Brain microvascular endothelial cell (primary cell): ENCODE measurements at places on chromosomes 1 and 21.

DNA sequence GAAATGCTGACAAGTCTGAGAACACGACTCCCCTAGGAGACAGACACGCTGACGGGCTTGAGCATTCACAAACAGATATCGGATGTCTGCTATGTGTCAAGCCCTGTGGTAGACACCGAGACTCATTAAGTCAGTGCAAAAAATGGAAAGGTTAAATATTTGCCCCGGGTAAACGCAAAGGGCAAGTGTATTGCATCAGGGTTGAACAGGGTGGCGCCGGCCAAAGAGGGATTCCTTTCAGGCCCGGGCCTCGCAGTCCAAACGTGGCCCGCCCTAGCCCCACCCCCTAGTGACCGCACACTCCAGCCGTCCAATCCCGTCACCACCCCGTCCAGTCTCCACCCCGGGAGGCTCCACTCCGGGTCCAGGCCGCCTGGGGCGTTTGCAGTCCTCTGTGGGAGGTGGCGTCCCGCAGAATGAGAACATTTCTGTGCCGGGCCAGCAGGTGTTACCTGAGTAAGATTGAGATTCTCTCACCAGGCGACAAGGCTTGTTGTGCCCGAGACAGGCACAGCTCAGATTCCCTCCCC, 16.3 kb upstream of the TMEM9 start:
- peak; percentile 86 for DNase-seq

- no peak for DNase-seq
These were observed 1.4 kb upstream of the PIK3R3 start for GRCh38 chr1:46133781-46134350.

GRCh38 chr21:43827015-43827611, 37.7 kb downstream of the RRP1 start:
- peak; percentile 78 for DNase-seq

DNA sequence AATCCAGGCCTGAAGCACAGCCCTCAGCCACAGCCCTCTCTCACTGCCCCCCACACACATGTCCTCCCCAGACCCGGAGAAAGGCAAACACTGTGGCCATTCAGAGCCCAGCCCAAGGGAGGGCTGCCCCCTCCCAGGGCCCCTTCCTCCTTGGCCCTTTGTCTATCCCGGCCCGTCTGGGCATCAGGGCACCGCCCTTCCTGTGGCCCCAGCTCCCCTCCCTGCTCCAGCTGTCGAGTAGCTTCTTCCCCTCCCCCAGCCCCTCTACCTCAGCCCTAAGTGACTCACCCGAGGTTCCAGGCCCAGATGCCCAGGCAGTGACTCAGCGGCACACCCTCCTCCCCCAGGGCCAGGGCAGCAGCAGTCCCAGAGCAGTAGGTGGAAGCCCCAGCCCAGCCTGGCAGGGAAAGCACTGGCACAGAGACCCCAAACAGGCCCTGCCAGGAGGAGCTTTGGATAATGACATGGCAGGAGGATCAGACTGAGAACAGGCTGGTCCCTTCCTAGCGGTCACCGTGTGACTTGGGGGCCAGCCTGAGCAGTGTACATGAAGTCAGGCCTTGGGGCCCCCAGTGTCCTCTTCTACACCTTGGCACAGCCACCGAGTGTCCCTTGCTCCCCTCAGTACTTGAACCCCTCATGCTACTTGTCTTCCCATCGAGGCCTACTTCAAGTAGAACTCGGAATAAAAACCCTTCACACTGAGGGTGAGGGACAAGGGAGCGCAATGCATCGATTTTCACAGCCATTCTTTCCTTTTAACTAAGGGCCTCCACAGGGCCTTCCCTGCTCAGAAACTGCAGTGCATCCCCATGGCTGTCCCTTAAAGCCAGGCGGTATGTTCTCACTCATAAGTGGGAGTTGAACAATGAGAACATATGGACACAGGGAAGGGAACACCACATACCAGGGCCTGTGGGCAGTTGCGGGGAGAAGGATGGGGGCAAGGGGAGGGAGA, 1.0 kb upstream of the S100A2 start:
- peak; percentile 98 for DNase-seq

- DNase-seq: peak; percentile 72
These were observed 5.1 kb downstream of the C1orf87 start for GRCh38 chr1:60068393-60069045.

DNA sequence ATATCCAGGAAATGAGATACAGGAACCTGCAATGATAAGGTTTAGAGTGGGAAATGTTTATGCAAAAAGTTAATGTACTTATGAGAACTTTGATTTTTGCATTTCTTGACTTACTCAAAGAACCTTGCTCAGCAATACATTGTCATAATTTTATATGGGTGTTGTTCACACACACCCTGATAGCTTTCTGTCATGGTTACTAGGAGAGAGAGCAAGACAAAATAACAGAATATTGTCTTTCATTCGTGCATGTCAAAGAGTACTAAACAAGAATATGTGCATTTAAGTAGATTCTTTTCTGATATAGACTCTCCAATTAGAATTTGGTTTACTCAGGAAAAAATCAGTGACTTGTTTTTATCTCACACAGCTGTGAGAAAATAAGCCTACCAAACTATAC, 27.5 kb upstream of the KCNA3 start:
- no peak for DNase-seq

- no peak for DNase-seq
These were observed 8.7 kb upstream of the SLX9 start for GRCh38 chr21:44931137-44931500.

DNA sequence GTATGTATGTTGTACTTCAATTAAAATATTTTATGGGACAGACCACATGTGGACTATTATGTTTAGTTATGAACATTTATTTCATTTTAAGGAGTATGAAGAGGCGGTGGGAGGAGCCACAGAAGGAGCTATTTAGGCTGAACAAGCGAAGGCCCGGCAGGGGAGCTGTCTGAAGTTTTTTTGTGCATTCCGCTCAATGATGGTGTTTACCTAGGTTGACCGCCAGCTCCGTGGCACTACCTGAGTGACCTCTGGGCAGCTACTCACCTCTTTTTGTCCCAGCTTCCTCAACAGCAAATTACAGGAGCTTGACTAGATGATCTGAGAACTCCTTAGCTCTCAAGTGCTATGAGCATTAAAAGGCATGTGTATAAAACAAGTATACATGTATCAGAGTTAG, 32.7 kb upstream of the C1orf198 start:
- DNase-seq: no peak

GRCh38 chr1:33943978-33944377, 80.1 kb downstream of the HMGB4 start:
- peak; percentile 92 for DNase-seq

DNA sequence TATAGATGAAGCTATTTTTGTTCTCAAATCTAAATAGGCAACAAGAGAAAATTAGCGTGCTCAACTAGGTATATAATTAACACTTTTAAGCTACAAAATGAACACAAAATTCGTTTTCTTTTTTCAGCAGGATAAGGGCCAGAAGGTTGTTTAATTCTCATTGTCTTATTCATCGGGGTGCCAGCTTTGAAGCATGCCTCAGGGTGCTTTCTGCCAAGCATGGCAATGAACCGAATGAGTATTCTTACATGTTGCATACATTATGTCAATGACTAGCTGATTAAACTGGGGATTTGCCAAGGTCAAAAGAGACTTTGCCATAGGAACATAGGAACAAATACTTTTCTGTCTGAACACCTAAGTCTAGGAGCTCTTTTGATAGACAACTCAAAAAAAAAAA, 102.0 kb upstream of the MAP1LC3C start:
- DNase-seq: no peak

DNA sequence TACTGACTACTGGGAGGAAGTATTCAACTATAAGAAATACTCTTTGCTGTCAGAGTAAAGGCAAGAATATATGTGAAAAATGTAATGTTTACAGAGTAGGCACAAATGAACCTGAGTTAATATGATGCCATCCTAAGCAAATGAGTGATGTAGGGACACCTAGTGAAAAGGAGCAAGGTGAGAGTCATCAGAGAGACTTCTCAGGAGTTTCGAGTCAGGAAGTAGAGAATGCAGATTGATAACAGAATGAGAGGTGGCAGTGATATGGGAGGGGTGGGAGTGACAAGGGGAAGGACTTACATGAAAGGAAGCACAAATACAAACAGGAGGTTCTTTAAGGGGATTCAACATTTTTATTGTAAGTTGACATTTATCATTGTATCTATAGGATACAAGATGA, 10.2 kb downstream of the PRCC start:
- no peak for DNase-seq

DNA sequence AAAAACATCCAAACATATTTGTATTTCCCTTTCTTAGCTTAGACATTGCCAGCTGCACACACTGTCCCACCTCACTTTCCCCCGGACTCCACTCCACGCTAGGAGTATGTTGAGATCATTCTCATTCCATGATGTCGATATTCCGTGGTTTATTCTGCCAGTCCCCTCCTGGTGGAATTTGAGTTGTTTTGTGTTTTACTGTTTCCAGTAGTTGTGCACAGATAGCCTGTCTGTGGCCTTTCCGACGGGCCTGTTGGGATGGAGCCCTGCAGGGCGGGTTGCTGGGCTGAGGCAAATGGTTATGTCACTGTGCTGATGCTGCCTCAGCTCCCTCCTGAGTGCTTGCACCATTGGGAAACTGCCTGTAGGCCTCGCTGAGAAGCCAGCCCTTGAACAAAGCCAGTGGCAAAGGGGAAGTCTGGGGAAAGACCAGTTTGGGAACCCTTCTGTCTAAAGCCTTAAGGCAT, 12.8 kb downstream of the TRAPPC10 start:
- DNase-seq: peak; percentile 72
